ENCODE measurements at places on chromosomes 13 and 19.

DNA sequence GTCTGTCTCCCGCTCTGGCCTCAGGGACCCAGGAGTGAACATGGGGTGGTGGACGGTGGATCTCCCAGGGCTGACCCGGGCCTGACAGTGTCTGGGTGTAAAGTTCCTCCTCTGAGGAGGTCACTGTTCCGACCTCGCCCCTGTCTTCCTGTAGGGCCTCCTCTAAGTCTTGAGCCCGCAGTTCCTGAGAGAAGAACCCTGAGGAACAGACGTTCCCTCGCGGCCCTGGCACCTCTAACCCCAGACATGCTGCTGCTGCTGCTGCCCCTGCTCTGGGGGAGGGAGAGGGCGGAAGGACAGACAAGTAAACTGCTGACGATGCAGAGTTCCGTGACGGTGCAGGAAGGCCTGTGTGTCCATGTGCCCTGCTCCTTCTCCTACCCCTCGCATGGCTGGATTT is at the start of gene SIGLEC9:
SIGLEC9 (plus strand) TSS at position 178 of the 400 bp plus-strand sequence; CDS start at position 247, 69 bp downstream.
- no peak for DNase-seq

DNA sequence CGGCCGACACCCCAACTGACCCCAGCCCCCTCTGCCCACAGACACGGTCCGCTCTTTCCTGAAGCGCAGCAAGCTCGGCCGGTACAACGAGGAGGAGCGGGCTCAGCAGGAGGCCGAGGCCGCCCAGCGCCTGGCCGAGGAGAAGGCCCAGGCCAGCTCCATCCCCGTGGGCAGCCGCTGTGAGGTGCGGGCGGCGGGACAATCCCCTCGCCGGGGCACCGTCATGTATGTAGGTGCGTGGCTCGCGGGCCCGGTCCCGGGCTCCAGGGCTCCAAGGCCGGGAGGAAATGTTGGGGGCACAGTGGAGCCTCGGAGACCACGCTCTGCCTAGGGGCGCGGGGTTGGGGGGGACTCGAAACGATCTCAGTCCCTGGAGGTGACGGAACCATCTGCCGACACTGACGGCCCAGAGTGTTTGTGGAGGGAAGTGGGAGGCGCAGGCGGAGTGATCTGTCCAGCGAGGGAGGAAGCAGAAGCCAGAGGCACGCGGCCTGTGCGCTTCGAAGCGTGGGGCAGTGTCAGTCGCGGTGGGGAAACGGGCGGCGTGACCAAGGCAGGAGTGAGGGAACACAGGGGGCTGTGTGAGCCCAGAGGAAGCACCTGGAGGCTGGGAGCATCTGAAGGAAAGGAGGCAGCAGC is 6.3 kb downstream of the TBCB start:
- no peak for DNase-seq

DNA sequence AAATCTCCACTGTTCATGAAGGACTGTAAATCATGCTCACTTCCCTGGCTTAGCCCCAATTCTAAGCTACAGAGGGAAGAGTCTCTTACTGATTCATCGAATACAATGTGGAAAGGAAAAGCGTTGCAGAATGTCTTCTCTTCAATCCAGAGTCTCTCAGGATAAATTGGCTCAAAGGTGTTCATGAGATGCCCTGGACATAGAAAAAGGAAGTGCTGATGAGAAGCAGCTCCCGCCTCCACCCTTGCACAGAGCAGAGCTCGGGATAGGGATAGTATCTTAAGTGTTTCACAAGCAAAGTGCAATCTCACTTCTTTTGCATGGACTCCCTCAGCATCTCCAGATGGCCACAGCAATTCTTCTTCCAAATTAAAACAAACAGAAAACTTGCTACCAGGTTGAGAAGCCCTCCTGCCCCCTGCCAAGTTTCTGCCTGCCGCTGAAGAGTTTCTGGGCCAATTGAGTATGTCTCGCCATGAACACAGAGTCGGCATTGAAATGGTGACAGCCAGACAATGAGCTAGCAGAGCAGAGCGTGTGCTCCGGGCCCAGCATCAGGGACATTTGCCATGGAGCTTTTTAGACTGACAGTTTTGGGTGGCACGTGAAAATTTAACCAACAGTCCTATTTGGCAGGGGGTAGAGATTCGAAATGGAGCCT is 85.7 kb downstream of the C13orf42 start:
- DNase-seq = no peak

GRCh38 chr13:111630406-111630805 is 310.0 kb downstream of the TEX29 start:
- no peak for DNase-seq

- no peak for DNase-seq
Observed at GRCh38 chr13:40283666-40284065, 382.8 kb downstream of the FOXO1 start.

GRCh38 chr13:87851410-87851809 is 180.2 kb downstream of the SLITRK5 start:
- DNase-seq = no peak

DNA sequence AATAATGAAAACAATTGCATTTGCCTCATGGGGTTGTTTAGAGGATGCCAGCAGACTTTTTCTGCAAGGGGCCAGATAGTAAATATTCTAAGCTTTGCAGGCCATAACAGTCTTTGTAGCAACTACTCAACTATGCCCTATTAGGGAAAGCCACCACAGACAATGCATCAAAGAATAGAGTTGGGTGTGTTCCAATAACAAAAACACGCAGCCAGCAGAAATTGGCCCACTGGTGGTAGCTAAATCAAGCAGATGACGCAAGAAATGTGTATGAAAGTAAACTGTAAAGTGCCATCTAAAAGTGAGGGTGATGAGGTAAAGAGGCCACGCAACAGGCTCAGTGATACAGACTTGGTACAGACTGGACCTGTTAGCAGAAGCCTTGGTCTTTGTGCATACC is 75.2 kb upstream of the SIAH3 start:
- DNase-seq = no peak

GRCh38 chr13:101706651-101707050 is 254.2 kb downstream of the ITGBL1 start:
- DNase-seq = no peak

DNA sequence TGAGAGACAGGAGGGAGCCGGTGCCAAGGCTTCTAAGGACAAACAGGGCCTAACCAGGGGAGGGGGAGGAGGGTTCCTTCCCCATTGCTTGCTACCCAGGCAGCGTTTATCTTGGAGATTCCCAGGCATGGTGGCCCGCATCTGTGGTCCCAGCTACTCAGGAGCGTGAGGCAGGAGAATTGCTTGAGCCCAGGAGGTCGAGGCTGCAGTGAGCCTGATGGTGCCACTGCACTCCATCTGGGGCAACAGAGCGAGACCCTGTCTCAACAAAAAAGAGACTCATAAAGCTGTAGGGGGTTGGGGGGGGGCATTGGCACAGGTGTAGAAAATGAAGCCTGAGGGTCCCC is 11.4 kb downstream of the TIMM13 start:
- no peak for DNase-seq

DNA sequence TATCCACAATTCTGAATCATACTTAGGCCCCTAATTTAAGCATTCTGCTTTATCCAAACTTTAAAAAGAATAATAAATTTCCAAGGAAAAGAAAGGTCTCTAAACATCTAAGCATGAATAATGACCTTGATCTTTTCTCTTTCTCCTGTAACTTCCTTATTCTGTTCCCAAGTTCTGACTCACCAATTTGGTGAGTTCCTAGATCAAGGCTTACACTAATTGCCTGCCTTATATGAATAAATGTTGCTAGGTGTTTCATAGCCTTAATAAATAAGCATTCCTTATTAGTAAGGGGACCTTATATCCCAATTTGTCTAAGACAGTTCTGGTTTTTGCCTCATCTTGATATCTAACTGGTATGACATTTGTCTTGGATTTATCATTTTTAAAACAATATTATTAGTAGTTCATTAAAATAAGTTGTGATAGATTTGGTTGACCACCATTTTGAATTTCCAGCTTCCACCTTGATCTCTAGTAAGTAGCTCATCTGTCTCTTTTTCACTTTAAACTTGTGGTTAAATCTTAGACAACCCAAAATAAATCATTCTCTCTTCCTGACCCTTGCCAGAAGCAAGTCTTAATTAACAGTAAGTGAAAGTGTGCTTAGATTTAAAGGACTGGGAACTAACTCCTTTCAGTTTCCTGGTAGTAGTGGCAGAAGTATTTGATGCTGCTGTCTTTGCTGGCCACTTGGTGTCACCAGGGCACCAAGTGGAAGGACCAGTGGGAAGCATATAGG is 121.2 kb upstream of the MLNR start:
- no peak for DNase-seq

GRCh38 chr13:25691654-25692053 is 319.9 kb downstream of the ATP8A2 start:
- peak; percentile 80 for DNase-seq

DNA sequence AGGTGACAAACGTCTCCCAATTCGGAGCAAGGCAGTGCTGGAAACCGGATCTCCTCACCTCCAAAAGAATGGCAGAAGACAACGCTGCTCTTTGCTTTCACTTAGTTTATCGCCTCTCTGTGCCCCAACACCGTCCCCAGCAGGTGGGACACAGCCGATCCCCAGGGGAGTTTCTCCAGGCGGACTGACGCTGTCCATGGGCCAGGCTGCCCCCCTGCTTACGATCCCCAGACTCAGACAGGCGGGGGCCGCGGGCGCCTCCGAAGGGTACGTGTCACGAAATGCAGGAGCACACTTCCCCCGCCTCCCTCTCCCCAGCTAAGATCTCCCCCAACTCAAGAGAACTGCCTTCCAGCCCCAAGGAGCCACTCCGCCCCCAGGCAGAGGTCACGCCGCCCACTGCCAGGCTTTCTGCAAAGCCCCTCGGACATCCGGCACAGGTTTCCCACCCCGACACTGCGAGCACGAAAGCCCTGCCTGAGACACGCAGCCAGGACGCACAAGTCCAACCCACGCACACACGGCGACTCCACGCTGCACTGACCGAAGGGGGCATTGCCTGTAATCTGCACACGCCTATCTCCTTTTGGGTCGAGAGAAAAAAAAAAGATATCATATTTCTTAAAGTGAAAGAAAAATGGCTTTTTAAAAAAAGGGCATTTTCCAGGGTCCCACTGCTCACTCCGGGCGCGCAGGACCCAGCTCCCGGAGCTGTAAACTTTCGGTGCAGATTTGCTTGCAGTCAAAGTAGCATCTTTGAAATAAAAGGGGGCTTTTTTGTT is 2.0 kb downstream of the SPRY2 start:
- DNase-seq = no peak

- DNase-seq = no peak
Observed at GRCh38 chr19:51808333-51808986, 13.5 kb downstream of the FPR3 start.

DNA sequence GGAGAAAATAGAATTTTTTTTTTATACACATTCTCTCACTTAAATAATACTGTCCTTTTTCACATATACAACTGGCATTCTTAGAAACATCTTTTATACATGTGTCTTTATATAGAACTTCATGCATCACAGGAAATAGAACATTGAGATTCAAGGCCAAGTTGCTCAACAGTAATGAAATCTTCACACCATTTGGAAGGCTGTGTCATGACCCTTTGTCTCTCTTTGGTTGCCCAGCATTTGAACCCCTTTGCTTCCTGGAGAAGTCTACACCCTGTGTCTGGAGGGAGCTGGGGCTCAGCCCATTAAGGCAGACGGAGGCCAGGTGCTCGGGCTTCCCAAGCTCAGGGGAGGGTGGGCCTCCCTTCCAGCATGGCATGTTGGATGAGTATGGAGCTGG is 41.1 kb downstream of the B3GLCT start:
- DNase-seq = no peak

- peak; percentile 28 for DNase-seq
Observed at GRCh38 chr19:39497996-39498797, 550 bp upstream of the DLL3 start.

DNA sequence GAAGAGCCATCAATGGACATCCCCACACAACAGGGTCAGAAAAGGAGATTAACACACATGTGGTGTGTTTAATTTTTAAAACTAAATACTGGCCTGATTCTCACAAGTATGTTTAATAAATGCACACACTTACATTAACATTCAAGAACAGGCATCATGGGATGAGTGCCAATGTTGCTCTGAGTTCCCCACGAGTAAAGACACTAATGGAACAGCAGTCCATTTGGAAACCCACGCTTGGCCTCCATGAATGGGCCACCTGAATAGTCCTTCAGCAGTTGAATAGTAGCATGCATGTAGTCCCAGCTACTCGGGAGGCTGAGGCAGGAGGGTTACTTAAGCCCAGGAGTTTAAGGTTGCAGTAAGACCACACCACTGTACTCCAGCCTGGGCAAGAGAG is 195.2 kb upstream of the IPO5 start:
- DNase-seq = no peak

DNA sequence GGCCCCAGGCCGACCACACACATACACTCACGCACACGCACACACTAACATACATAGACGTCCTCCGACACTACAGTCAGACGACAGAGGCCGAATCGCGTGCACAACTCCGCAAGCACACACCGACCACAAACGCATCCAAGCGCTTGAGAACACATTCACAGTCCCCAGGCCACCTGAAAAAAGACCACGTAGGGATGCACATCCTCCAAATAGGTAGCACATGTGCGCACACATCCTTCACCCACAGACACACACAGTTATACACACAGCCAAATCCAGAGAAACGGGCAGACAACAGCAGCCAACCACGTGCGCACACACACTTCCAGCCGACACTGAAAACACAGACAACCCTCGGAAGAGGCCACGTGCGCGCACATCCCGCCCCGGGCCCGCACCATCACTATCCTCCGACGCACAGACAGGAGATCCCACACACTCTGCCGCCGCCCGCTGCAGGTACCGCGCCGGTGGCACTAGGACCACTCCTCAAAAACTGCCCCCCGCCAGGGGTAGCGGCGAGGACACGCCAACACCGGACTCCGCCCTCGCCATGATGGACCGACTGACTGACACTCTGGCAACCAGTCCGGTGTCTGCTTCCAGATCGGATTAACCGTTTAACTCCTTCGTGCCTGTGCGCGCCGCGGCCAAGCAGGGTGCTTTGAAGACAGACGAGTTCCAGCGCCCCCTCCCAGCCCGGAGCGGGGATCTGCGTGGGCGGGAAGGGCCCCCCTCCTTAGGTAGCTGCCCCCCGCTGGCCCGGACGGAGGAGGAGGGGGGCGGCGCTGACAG is 493 bp upstream of the PDE4A start:
- peak; percentile 43 for DNase-seq

DNA sequence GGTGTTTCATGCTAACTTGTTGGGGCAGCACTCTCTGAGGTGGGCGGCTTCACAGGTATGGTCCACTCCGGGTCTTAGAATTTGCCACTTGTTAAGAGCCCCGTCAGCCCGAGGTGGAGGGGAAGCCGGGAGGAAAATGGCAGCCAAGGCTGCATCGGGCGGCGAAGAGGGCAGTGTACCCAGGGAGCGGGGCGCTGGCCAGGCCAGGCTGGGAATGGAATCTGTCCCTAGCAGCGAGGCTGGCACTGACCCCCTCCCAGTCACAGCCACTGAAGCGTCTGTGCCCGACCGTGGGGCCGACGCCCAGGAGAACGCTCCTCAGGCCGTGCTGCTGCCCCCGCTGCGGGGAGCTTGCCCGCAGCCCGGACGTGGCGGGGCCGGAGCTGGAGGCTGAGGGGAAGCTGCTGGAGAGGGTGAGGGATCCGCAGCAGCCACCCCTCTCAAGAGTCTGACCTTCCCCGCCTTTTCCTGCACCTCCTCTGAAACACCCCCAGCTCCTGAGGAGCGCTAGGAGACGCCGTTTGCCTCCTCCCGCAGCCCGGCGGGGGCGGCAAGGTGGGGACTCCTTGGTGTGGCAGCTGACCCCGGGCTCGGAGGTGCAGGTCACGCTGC is 313.8 kb upstream of the SPRY2 start:
- no peak for DNase-seq

- DNase-seq = no peak
Observed at GRCh38 chr13:72120632-72121031, 253.6 kb upstream of the DACH1 start.

- DNase-seq = no peak
Observed at GRCh38 chr13:45048890-45049407, 59.6 kb downstream of the GPALPP1 start.

- DNase-seq = no peak
Observed at GRCh38 chr13:32087955-32088747, 56.6 kb downstream of the FRY start.

- no peak for DNase-seq
Observed at GRCh38 chr13:47639738-47640447, 361.2 kb downstream of the SUCLA2 start.

Measured in NCI-H2081 treated with DMSO at 0.1 percent for 48 hours (cell line).